ENCODE measurements at places on chromosomes 16 and 17.
A peak's percentile ranks its signal among the peaks of the same experiment; 100 is the strongest.

GRCh38 chr16:11384956-11385586, 39.8 kb downstream of the RMI2 start:
- no peak for DNase-seq

- DNase-seq, result no peak
Observed at GRCh38 chr17:41535764-41536481, 7.8 kb upstream of the KRT19 start.

DNA sequence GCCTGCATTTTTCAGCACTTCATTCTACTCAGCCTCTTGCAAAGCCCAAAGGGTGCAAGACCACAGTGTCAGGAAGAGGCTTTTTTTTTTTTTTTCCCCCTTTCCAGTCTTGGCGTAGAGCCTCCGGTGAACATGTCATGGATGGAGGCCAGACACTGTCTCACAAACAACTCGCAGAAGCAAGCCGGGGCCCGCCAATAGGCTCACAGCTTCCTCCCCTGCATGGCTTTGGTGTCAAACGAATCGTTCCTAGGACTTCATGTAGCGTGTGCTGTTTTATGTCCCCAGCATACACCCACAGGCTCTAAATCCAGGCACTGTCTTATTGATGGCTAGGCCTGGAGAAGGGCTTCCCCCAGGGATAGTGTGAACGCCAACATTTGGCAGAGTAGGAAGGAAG, 457.7 kb upstream of the MAF start:
- DNase-seq, result peak; percentile 79

DNA sequence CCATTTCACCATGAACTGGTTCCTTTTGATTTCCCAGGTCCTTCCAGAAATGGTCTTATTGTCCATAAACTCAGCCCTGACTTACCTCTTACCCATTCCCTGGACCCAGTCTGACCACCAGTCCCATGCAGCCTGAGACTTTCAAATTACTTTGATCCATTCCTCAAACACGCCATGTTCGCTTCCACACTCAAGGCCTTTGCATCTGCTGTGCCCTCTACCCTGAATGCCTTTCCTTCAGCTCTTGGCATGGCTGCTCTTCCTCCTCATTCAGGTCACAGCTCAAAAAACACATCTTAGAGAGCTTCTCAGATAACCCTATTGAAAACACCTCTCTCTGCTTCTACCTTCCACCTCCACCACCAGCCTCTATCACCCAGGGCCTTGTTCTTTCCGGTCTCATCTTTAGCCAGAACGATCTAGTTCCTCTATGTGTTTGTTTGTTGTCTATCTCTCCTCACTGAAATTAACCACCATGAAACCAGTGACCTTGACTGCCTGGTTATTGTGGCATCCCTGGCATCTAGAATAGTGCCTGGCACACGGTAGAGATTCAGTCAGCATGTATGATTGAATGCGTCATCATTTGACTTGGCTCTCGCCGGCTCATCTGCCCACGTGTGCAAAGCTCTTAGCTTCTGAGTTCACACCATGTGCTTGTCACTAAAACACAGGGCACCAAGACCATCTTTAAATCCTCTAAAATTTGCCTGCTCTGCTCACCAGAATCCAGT, 12.8 kb downstream of the CRYM start:
- DNase-seq, result no peak

GRCh38 chr16:49854796-49855203, 1.1 kb downstream of the ZNF423 start:
- DNase-seq, result peak; percentile 74

- DNase-seq, result peak; percentile 14
Observed at GRCh38 chr16:57620335-57621231, 7.8 kb upstream of the ADGRG1 start.

GRCh38 chr16:86565181-86565631, 1.4 kb upstream of the FOXC2 start:
- peak; percentile 17 for DNase-seq

DNA sequence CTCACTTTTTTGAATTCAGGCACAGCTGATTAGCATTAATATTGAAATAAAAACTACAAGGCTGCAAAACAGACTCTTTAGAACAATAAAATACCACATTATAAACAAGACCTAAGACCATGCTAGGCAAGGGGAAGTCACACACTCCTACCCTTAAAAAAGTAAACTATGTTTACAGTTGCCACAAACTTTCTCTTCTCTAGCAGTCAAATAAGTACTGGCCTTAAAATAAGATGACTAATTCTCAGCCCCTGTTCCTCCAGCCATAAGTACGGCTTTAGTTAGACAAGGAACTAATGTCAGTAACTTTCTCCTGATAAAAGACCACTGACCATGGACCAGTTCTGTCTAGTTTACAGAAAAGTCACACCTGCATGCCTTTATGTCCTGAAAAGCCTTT, 19.5 kb upstream of the CPHXL start:
- DNase-seq, result no peak

GRCh38 chr17:2436316-2436905, 35.6 kb upstream of the MNT start:
- peak; percentile 24 for DNase-seq

DNA sequence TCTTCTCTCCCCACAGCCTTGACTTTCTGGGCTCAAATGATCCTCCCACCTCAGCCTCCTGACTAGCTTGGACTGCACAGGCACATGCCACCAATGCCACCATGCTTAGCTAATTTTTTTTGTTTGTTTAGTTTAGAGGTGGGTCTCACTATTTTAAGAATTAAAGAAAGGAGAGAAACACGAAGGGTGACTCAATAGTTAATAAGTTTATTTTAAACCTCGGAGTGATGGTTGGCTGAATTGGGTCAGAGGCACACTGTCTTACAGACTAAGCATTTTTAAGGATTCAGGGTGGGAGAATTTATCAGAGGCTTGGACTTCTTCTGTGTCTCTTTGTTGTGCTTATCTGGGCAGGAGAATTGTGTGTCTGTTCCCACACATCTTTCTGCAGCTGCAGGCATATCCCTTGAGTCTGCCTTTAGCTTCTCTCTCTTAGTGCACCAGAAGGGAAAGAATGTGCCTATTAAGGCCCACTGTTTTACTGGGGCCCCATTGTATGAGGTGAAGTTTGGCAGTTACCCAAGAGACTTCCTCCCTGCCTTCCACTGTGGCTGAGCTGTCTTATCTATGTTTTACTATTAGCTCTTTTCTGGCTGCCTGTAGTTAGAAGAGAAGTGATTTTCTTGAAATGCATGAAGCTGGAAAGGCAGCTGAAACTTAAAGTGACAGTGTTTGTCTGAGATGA, 2172.0 kb downstream of the TP53TG3F start:
- DNase-seq, result no peak

DNA sequence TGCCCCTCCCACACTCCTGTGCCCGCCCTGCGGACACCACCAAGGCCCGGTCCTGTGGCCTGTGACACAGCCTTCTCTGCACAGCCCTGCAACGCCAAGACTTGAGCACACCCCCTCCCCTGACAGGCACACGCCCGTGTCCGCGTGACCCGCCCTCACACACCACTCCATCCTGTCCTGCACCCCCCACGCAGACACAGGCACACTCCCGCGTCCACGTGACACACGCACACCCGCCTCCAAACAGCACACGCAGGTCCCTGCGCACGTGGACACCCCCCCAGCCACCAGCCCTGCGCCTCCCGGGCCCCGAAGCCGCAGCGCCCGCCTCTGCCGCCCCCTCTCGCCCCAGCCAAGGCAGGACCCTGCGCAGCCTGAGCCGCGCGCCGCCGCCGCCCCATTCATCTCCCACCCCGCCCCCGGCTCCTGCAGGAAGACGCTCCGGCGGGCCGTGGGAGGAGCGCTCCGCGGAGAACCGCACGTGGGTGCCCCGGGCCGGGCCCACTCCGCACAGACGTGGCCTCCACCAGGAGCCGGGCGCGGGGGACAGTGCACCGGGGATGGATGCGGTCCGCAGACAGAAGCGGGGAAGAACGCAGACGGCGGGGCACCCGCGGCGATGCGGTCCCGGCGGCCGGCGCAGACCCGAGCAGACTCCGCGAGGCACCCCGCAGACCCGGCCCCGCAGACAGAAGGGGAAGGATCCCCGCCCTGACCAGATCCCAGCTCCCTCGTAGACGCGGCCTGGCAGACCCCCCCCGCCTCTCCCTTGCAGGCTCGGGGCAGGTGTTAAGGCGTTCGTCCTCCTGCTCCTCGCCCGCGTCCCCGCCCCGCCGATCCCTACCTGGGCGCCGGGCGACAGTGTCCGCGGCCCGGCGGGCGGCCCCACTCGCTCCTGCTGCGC, 506 bp downstream of the CAMKK1 start:
- DNase-seq, result peak; percentile 80

GRCh38 chr17:30035369-30035768, 81.2 kb upstream of the NSRP1 start:
- no peak for DNase-seq

DNA sequence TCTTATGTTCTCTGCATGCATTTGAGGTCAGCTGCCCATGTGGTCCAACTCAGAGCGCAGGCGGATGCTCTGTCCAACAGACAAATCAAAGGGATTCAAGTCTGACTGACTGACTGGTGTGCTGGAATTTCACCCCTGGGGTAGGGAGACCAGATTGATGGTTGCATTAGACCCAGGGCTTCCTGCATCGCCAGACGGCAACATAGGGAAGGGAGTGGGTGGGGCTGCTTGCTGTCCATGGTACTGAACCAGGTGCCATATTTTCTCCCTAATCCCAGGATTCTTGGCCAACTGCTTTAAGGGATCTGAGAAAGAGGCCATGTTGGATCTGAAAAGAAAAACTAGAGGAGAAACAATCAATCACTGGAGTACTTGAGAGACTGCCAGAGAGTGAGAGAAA, 332.0 kb downstream of the XYLT1 start:
- no peak for DNase-seq

- no peak for DNase-seq
Observed at GRCh38 chr16:73527187-73527586, 479.3 kb upstream of the ZFHX3 start.

DNA sequence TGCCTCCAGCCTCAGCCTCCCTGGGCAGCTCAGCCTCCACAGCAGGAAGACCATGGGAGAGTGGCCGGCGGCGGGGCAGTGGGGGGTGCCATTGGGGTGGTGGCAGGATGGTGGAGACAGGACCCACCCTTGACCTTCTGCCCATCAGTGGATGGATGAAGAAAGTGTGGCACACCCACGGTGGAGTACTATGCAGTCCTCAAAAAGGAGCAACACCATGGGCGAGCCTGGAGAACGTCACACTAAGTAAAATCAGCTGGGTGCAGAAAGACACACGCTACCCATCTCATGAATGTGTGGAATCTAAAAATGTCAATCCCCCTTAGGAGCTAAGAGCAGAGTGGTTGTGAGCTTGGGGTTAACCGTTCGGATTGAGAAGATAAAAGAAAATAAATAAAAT, 34.8 kb upstream of the ACSF3 start:
- no peak for DNase-seq
